ENCODE measurements at places on chromosomes 7 and 10. TPM values are rescaled to one million over a fixed set of nuclear protein-coding genes. Genes with fewer than 3 reads are reported as not detected.
A peak's percentile ranks its signal among the peaks of the same experiment; 100 is the strongest.

DNA sequence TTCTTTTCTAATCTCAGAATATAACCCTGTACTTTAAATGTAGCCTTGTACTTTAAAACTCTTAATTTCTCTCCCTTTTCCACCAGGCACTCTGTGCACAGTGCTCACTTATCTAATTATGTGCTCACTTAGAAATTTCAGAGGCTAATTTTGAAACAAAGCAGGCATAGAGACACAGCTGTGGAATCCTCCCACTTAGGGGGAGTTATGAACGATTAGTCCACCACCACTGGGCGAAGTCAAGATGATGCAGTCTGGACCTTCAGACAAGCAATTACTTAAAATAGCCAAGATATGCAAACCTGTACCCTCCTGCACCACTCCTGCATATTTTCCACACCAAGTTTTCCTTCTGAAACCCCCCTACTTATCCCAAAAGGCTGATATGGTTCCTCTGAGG, 143.0 kb downstream of the STK31 start:
- no peaks in the 10 kb centered on the region for H3K27me3 ChIP-seq
- H3K27ac ChIP-seq, result no peak overlapping the region
- DNase-seq, result no peak
- no peaks in the 10 kb centered on the region for H3K36me3 ChIP-seq

- H3K4me1 ChIP-seq, result no peaks in the 10 kb centered on the region
- no peak for DNase-seq
- no peak overlapping the region for H3K4me3 ChIP-seq
- H3K36me3 ChIP-seq, result no peaks in the 10 kb centered on the region
Observed at GRCh38 chr10:1529806-1530413, 207.4 kb downstream of the ADARB2 start.

Gene PIK3AP1
- total RNA-seq, result 196 TPM

Gene ZC3HAV1L
- total RNA-seq, result 21.4 TPM

GRCh38 chr10:128675405-128675804, 549.2 kb upstream of the MKI67 start:
- no peaks in the 10 kb centered on the region for H3K4me1 ChIP-seq
- H3K27me3 ChIP-seq, result no peaks in the 10 kb centered on the region
- H3K4me3 ChIP-seq, result no peak overlapping the region
- no peak overlapping the region for H3K27ac ChIP-seq

Gene TFPI2
- total RNA-seq, result 1.9 TPM

- H3K27ac ChIP-seq, result no peak overlapping the region
- H3K27me3 ChIP-seq, result no peaks in the 10 kb centered on the region
- H3K4me3 ChIP-seq, result no peak overlapping the region
- peaks cover 17% of the 10 kb centered on the region for H3K4me1 ChIP-seq
- no peaks in the 10 kb centered on the region for H3K36me3 ChIP-seq
Observed at GRCh38 chr10:992467-992866, 4.2 kb downstream of the GTPBP4 start.

DNA sequence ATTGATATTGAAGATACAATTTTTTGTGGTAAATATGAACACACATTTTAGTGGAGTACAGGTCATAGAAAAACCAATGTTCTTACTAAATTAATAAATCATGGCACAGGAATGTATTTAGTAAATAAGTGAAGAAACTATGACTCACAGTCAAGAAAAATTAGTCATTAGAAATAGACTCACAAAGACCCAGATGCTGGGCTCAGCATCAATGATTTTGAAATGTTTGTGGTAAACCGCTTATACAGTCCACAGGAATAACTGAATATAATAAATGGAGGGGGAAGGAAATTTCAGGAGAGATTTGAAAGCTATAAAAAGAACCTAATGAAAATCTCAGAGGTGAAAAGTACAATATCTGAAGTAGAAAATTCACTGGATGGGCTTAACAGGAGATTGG, 138.3 kb upstream of the ADCY1 start:
- H3K36me3 ChIP-seq, result no peaks in the 10 kb centered on the region
- DNase-seq, result no peak
- H3K27me3 ChIP-seq, result no peaks in the 10 kb centered on the region
- no peak overlapping the region for H3K4me3 ChIP-seq
- no peak overlapping the region for H3K27ac ChIP-seq
- H3K4me1 ChIP-seq, result no peaks in the 10 kb centered on the region

- DNase-seq, result no peak
- no peaks in the 10 kb centered on the region for H3K4me1 ChIP-seq
Observed at GRCh38 chr7:91431601-91432000, 167.4 kb downstream of the FZD1 start.

- no peak for DNase-seq
- H3K4me1 ChIP-seq, result no peaks in the 10 kb centered on the region
- no peak overlapping the region for H3K27ac ChIP-seq
- H3K4me3 ChIP-seq, result no peak overlapping the region
- H3K27me3 ChIP-seq, result no peaks in the 10 kb centered on the region
Observed at GRCh38 chr10:24690961-24691512, 32.6 kb downstream of the ARHGAP21 start.

GRCh38 chr10:3782451-3783315, 2.3 kb downstream of the KLF6 start:
- no peaks in the 10 kb centered on the region for H3K27me3 ChIP-seq
- peak overlapping the region; percentile 100 for H3K27ac ChIP-seq
- H3K36me3 ChIP-seq, result peaks cover 45% of the 10 kb centered on the region
- DNase-seq, result peak; percentile 89

Gene EVX1
- total RNA-seq, result not detected

Gene DNAJC1
- total RNA-seq, result 20.3 TPM

DNA sequence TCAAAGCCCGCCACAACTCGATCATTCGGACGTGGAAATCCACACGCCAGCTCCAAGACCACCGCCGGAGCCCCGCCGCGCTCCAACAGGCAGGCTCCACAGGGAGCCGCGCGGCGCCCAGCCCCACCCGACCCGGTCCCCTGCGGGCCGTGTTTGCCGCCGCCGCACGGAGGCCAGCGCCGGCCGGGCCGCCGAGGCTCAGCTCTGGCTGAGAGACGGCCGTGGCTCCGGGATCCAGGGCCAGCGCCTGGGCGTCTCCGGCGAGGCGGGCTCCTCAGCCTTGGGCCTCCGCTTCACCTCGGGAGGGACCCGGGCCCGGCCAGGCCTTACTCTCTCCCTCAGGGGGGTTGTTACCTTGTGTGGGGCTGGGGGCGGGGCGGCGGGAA, 333 bp downstream of the SMNDC1 start:
- no peaks in the 10 kb centered on the region for H3K27me3 ChIP-seq
- H3K27ac ChIP-seq, result peak overlapping the region; percentile 91
- H3K36me3 ChIP-seq, result peaks cover 10% of the 10 kb centered on the region
- peak overlapping the region; percentile 83 for H3K4me3 ChIP-seq
- peaks cover 58% of the 10 kb centered on the region for H3K4me1 ChIP-seq

Gene SPOCK2
- 39.5 TPM for total RNA-seq

Gene ZNF92
- total RNA-seq, result 16.5 TPM

DNA sequence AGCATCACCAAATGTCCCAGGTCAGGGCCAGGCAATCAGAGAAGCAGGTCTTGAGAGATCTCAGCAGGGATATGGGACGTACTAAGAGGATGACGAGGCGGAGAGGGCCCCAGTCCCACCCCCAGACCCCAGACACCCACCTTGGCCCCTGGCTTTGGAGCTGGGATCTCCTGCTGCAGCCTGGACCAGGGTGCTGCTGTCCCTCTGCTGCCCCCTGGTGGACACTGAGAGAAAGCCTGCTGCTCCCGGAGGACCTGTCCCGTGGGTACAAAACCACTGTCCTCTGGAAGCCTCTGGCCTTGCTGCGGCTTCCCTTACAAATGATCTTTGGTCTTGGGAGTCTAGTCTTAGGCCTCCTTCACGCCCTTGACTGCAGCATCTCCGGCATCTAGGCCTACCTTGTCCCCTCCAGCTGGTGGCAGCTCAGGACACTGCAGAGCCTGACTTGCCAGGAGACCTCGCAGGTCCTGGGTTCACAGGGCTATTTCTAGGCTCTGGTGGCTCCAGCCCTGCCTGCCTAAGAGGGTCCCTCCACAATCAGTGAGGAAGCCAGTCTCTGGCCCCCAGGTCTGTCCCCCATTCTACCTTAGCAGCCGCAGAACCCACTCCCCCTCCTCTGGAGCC, 97.1 kb downstream of the RGS10 start:
- peaks cover 30% of the 10 kb centered on the region for H3K36me3 ChIP-seq
- no peaks in the 10 kb centered on the region for H3K27me3 ChIP-seq
- H3K4me3 ChIP-seq, result no peak overlapping the region
- peaks cover 18% of the 10 kb centered on the region for H3K4me1 ChIP-seq
- no peak overlapping the region for H3K27ac ChIP-seq

Gene CACNB2
- total RNA-seq, result 0.51 TPM

GRCh38 chr10:101438881-101439391, 85.0 kb downstream of the BTRC start:
- H3K27me3 ChIP-seq, result no peaks in the 10 kb centered on the region
- no peak overlapping the region for H3K27ac ChIP-seq
- DNase-seq, result no peak
- peaks cover 4% of the 10 kb centered on the region for H3K4me1 ChIP-seq
- H3K4me3 ChIP-seq, result no peak overlapping the region

Gene LBX1
- not detected for total RNA-seq

DNA sequence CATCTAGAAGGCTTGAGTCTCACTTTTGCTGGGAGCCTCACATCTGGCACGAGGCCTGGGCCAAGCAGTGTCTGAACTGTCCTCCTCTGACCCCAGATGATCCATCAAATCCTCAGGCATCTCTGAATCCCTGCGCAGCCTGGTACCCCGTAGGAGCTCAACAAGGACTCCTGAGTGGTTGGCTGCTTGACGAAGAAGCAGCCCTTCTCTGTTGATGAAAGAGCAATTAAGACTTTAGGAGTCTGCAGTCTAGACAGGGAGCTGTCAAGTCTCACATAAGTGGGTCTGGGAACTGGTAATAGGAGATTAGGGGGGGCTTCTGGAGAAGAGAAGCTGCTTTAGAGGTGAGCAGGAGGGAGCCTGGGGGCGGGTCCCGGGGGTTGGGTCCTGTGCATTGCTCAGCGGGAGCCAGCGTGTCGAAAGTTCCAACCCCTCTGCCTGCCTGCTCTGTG, 326.0 kb downstream of the RPS24 start:
- peak; percentile 30 for DNase-seq
- no peak overlapping the region for H3K4me3 ChIP-seq
- H3K36me3 ChIP-seq, result no peaks in the 10 kb centered on the region
- H3K27me3 ChIP-seq, result no peaks in the 10 kb centered on the region
- H3K4me1 ChIP-seq, result peaks cover 11% of the 10 kb centered on the region
- no peak overlapping the region for H3K27ac ChIP-seq

Measured in spleen (tissue), 13 donors.